M059J (cell line): ENCODE measurements at places on chromosomes 11 and 22.

- no peak for DNase-seq
Measured at GRCh38 chr22:46432164-46433068, 96.9 kb downstream of the TRMU start.

- DNase-seq: no peak
Measured at GRCh38 chr22:25623310-25623734, 58.8 kb downstream of the GRK3 start.

DNA sequence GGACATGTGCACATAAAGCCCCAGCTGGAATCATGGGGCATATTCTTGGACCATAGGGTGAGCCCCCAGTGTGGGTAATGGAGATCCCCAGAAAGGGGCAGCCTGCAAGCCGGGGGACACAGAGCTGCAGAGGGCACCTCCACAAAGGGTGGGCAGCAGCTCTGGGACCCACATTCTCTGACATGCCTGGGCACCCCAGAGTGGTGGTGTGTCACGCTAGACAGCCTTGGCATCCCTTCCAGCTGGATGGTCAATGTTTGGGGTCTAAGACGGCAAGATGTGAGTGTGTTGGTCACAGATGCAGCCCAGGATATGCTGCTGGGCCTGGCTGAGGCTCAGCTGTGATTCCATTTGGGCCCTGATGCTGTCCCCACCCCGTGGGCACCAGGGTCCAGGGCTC, 9.7 kb downstream of the ADORA2A start:
- DNase-seq: no peak

DNA sequence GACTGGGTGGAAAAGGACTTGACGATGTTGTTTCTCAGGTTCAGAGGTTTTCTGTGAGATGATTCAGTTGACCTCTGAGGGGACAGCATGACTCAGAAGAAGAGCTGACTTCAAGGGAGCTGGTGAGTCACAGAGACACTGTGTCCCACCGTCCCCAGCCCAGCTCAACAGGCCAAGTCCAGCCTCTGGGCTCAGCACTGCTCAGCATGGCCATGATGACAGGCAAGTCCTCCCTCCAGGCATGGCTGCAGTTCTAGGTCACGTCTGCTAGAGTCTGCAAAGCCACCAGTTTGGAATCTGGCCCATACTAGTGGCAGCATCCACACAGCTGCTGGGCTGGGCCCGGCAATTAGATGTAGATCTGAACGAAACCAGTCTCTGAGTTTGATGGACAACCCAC, 12.9 kb downstream of the TRIM29 start:
- peak; percentile 94 for DNase-seq

DNA sequence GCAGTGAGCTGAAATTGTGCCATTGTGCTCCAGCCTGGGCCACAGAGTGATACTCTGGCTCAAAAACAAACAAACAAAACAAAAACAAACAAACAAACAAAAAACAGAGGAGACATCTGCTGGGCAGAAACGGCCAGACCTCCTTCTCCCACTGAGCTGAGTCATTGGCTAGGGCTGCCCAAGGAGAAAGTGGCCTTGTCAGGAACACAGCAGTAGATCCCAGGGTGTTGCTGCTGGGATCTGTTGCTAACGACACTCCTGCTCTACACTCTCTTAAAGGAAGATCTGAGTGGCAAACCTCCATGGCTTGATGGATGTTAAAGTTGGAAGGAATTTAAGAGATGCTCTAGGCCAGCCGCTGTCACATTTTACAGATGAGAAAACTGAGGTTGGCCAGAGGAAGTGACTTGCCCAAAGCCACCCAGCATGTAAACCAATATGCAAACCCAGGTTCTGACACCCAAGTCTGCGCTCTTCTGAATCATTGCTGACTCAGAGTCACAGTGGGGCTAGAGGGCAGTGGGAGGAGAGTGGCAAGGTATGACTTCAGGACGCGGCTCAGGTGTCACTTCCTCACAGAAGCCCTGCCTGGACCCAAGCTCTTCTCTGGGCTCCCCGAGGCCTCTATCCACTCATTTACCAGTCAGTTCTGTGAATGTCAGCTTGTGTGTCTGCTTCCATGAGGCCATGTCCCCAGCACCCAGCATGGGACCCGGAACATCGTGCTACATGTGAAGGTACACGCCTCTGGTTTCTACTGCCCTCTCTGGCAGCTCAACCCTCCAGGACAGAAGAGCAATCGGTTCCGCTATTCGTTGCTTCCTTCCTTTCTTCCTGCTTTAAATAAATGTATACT, 11.3 kb upstream of the GDPD5 start:
- peak; percentile 78 for DNase-seq

GRCh38 chr22:44445731-44446130, 52.3 kb downstream of the RTL6 start:
- DNase-seq: no peak
